ENCODE measurements at places on chromosomes 12 and 14.
A peak's percentile ranks its signal among the peaks of the same experiment; 100 is the strongest.

DNA sequence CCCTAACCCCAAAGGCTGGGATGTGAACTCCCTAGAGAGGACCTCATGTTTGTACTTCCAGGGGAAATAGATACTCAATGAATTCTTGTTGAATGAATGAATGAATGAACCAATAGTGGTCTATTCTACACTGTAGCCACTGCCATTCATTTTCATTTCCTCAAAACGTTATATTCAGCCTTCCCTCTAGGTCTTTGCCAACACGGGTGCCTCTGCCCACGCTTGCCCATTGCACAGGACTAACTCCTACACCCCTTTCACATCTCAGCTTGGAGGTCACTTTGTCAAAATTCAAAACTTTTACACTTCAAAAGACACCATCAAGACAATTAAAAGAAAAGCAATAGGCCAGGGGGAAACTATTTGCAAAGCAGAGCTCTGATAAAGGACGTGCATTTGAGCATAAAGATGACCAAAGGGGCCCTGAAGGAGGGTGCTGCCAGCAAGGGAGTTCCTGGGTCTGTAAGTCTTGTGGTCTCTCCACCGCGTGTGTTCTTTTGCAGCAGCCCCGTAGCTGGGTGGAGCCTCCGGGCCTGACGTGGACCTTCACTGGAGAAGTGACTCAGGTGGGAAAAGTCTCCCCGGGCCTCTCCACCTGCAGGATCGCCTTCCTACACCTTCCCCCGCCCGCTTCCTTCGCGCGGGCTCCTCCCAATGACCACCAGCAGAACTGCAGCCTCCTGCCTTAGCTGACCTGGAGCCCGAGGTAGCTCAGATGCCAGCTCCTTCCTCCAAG lies 31.5 kb downstream of the TMEM63C start:
- DNase-seq: no peak

GRCh38 chr12:49020441-49020840 lies 1.9 kb upstream of the PRKAG1 start:
- no peak for DNase-seq

- DNase-seq: no peak
These were observed 902 bp downstream of the EML5 start for GRCh38 chr14:88791629-88792472.

GRCh38 chr12:26921886-26922285 lies 15.9 kb downstream of the INTS13 start:
- no peak for DNase-seq

DNA sequence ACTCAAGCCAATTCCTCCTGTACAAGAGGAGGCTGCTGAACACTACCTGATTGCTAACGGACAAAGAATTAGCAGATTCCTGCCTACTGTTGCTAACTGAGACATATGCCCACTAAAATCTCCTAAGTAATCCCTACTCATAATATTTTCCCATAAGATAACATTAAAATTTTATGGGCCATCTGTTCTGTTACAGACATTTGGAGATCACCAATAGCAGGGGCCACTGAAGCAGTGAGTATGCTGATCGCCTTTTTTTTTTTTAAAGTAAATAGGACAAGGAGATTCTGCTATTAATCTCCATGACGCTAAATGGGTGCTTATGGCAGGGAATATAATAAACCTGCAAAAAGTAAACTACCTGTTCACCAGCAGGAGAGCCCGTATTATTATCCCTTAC lies 292.9 kb downstream of the MED13L start:
- DNase-seq: no peak

GRCh38 chr14:52596861-52597260 lies 44.2 kb downstream of the GPR137C start:
- no peak for DNase-seq

GRCh38 chr12:123861392-123861791 lies 99.3 kb downstream of the DNAH10 start:
- DNase-seq: no peak

DNA sequence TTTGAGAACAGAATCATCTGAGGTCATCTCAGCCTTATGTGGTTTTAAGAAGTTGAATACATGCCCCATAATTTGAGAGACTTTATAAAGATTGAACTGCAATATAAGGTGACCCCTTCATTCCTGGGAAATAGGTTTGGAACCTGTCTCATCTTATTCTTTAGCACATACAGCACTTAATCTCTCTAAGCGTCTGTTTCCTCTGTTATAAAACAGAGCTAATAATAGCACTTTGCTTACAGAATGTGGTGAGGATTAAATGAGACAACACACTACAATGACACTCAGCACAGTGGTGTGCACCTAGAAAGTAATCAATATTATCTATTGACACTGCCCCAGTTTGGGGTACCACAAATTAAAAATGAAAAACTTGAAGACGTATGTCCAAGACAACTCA lies 102.1 kb downstream of the DUSP6 start:
- DNase-seq: no peak

GRCh38 chr12:62606654-62607053 lies 140.0 kb downstream of the MON2 start:
- no peak for DNase-seq

DNA sequence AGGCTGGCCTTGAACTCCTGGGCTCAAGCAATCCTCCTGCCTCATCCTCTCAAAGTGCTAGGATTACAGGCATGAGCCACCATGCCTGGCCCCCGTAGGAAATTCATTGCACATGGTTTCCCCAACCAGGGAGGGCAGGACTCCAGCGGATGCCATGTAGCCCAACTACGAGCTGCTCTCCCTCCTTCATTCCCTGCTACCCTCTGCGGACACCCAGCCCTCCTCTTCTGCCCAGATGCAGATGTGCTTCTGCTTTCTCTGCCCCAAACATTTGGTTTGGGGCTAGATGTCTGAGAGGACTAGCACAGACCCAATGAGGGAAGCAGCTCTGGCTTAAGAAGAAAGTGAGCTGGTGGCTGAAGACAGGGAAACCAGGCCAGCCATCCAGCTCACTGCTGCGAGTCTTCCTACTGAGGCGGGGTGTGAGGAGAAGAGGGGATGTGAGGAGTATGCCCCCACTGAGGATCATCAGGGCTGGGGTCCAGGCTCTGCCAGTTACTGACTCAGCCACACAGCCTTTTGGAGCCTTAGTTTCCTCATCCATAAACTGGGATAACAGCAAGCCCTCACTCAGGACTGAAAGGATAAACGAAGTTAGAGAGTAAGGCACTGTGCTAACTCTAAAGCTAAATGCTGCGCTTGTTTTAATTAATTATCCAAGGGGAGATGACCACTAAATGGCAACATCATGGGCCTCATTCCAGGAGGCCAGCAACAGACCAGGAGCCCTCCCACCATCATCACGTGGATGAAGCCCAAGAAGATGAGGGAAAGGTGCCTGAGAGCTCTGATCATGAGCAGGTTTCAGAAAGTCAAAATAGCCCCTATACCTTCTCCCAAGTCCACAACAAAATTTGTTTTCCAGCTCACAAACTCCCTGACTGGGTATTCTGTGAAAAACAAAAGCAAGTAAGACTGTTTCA lies 10.9 kb downstream of the CTDSP2 start:
- DNase-seq: no peak

- DNase-seq: no peak
These were observed 2.9 kb upstream of the FLRT2 start for GRCh38 chr14:85527006-85527405.

- no peak for DNase-seq
These were observed 355.2 kb downstream of the PCNX1 start for GRCh38 chr14:71262441-71262840.

GRCh38 chr12:3207175-3207574 lies 130.0 kb downstream of the TSPAN9 start:
- no peak for DNase-seq

GRCh38 chr12:104605685-104606084 lies 148.9 kb downstream of the CHST11 start:
- DNase-seq: no peak

DNA sequence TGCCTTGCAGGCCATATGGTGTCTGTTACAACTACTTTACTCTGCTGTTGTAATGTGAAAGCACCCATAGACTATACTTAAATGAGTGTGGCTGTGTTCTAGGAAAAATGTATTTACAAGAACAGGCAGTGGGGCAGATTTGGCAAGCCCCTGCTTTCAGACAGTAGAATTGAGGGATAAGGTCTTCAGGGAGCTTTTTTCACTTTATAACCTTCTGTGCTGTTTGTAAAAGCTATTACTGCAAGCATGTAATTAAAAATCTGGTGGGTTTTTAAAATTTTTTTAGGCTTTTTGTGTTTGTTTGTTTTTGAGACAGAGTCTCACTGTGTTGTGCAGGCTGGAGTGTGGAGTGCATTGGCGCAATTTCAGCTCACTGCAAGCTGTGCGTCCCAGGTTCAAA lies 73.9 kb downstream of the VEZT start:
- no peak for DNase-seq

DNA sequence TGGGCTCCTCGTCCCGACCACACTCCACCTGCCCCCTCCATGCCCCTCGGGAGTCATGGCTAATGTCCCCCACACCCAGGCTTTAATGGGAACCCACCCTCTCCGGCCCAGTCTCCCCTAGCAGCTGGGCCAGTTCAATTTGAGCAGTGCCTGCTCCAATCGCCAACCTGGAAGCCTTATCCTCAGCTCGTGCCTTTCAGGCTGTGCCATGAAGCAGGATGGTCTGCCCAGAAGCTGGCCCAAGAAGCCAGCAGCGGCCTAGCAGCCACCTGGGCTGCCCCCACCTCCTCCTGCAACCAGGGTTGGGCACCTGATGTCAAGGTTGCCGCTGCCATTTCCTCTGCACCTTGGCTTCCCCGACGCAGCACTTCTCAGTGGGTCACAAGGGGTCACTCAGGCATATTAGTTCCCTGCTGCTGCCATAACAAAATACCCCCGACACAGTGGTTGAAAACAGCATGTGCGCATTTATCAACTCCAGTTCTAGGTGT lies 2.3 kb upstream of the CLBA1 start:
- DNase-seq: no peak

DNA sequence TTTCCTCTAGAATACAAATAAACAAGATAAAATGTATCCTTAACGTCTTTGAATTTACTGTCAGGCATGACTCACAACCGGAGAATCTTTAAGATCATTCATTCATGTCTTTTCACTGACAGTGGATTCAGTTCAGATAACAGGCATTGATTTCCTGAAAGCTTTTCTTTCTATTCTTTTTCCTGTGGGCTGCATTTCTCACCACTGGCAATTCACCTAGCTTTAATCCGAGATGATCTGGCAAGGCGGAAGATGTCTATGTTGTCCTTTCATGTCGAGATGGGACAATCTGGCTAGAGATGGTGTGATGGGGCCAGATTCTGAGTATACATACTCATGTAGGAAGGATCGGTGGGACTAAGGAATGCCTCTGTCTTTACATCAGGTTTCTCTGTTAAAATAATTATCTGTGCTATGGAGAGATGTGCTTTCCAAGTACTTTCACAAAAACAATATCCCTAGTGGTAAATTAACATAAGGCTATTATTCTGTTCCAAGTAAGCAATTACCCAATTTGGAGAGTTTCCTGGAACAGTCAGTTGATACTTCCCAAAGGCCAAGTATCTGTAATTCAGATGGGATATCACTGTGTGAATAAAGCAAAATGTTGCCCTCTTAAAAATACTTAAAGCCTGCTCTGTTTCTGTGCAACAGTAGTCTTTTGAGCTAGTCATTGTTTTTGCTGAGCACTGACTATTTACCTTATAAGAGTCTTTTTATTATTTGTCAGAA lies 17.8 kb downstream of the ACSS3 start:
- no peak for DNase-seq

DNA sequence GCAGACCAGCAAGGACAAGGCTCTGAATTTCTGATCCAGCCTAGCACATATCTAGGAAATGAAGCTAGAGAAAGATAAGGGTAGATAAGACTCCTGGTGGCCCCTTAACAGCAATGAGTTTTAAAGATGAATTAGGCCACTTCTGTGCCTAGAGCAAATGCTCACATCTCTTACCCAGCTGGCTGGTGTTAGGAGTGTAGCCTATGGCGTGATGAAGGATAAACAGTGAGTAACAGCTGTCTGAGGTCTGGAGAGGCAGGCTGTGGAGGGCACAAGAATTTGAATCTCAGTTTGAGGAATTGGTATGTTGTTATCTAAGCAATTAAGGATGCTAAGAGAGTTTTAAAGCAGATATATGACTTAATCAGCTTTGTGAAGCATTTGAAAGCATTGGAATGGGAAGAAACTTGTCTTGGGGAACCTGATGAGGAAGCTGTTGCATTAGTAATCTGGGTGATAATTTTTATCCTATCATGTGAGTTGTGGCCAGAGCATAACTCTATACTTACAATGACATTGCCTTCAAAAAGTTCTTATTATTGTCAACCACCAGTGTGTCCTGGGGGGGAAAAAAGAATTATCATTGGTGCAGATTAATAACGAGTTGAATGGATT lies 161.8 kb downstream of the SRGAP1 start:
- no peak for DNase-seq

- DNase-seq: peak; percentile 73
These were observed 717 bp downstream of the UBC start for GRCh38 chr12:124913474-124914391.

- no peak for DNase-seq
These were observed 35.1 kb upstream of the C14orf180 start for GRCh38 chr14:104544362-104544961.

DNA sequence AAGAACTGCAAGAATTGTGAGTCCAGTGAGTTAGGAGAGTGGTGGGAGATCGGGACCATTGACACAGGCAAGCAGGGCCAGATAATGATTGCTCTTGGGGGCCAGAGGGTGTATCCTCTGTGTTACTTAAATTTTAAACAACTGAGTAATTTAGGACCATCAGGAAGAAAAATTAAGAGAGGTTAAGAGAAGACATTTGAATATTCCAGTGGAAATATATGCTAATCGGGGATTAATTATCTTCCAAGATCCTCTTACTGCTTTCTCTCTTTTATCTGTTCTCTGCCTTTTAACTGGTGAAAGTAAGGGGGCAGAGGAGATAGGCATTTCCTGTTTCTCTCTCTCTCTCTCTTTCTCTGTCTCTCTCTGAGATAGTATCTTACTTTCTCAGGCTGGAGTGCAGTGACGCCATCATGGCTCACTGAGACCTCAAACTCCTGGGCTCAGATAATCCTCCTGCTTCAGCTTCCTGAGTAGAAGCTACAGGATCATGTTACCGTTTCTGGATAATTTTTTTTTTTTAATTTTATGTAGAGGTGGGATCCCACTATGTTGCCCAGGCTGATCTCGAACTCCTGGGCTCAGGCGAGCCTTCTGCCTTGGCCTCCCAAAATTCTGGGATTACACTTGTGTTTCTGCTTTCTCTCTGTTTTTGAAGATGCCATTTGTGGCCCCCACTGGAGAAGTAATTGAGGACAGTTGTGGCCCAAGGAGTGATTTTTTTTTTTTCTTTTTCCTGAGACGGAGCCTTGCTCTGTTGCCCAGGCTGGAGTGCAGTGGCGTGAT lies 85.1 kb downstream of the DIP2B start:
- no peak for DNase-seq

DNA sequence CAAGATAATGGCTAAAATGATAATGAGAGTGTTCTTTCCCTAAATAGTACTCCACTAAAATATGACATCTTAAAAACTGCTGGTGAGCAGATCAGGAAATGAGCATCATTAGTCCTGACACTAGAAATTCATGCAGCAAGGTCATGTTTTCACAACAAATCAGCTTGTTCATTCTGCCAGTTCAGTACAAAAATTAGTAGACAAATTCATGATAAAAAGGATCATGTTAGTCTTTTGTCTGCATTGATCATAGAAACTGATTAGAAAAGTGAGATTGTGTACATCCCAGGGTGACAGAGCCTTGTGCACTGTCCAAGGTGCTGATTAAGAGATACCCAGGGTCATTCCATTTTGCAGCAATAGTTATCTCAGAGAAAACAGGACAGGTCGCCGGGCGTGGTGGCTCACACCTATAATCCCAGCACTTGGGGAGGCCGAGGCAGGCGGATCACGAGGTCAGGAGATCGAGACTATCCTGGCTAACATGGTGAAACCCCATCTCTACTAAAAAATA lies 163.6 kb downstream of the RIMBP2 start:
- DNase-seq: no peak

GRCh38 chr14:100540141-100540925 lies 46.9 kb downstream of the BEGAIN start:
- DNase-seq: no peak
